Stimulated activated CD8-positive, alpha-beta memory T cell treated with anti-CD3 and anti-CD28 coated beads, Interleukin-2, amount 100 ng/mL, for 1 hour (primary cell): ENCODE measurements at places on chromosomes 1 and 21.

DNA sequence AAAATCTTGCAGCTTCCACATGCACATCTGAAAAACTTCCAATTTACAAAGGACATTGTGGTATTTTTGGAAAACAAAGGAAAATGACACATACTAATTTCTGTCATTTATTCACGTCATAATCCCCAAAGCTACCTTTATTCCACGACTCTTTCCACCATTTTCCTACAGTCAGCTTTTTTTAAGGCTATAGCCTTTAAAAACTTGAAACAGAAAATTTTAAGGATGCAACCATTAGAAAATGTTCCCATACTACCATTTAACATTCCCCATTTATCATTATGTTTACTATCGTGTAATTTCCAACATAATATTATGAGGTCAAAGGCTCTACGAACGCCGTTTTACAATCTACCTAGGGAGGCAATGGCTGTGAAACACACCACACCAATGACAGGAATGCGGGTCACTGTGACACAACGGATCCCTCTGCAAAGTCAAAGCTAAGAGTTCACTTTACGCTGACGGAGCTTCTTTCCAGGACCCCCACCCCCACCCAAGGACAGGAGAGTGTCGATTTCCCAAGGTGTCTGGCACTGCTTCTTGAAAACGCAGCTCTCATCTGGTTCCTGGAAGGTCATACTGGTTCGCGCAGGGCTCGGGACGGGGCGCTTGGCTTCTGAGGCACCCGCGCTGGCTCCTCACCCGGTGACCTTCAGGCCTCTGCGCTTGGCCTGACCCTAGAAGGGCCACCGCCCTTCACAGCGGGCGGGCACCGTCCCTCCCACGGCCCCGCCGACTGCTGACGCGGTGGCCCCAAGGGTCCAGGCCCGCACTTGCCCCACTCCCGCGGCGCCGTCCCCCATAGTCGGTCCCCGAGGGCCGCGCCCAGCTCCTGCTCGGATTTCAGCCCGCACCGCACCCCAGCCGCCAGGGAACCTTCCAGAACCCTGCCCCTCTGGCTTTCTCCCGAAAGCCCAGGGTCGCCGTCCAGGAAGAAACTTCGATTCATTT is 50.5 kb upstream of the ATF3 start:
- DNase-seq = peak; percentile 14

GRCh38 chr1:234647758-234648157 is 37.8 kb upstream of the IRF2BP2 start:
- DNase-seq = no peak

- peak; percentile 16 for DNase-seq
Measured at GRCh38 chr1:214427871-214428277, 123.5 kb downstream of the PTPN14 start.

GRCh38 chr1:179808503-179808902 is 65.4 kb downstream of the FAM163A start:
- no peak for DNase-seq

DNA sequence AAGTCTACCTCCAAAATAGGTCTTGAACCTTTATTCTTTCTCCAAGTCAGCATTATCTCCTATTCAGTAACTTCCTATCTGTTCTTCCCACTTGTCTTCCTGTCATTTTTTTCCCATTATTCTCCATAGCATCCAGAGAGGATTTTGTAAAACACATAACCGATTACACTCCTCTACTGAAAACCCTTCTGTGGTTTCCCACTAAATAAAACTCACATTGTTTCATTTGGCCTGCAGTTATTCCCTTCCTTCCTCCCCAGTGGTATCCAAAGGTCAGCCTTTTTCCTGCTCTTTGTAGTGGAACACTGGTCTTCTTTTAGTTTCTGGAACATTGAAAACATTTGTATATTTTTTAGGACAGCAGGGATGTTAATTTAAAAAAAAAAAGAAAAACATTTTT is 266.0 kb downstream of the GPR52 start:
- no peak for DNase-seq

DNA sequence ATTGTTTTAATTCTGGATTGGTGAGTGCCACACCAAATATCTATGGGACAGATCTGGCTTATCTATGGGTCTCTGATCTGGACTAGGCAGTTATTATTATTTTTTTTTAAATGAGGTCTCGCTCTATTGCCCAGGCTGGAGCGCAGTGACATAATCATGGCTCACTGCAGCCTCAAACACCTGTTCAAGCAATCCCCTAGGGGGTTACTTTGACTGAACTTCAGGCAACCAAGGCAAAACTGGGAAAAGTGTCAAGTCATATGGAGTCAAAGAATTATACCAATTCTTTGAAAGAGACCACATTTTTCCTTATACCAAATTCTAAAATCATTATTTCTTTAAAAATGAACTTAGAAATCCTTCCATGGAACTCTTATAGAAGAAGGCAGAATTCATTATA is 129.1 kb upstream of the HOOK1 start:
- DNase-seq = no peak

GRCh38 chr1:109786531-109787021 is 22.9 kb upstream of the EPS8L3 start:
- no peak for DNase-seq

- no peak for DNase-seq
Measured at GRCh38 chr1:47444297-47444561, 6.4 kb downstream of the FOXD2 start.

DNA sequence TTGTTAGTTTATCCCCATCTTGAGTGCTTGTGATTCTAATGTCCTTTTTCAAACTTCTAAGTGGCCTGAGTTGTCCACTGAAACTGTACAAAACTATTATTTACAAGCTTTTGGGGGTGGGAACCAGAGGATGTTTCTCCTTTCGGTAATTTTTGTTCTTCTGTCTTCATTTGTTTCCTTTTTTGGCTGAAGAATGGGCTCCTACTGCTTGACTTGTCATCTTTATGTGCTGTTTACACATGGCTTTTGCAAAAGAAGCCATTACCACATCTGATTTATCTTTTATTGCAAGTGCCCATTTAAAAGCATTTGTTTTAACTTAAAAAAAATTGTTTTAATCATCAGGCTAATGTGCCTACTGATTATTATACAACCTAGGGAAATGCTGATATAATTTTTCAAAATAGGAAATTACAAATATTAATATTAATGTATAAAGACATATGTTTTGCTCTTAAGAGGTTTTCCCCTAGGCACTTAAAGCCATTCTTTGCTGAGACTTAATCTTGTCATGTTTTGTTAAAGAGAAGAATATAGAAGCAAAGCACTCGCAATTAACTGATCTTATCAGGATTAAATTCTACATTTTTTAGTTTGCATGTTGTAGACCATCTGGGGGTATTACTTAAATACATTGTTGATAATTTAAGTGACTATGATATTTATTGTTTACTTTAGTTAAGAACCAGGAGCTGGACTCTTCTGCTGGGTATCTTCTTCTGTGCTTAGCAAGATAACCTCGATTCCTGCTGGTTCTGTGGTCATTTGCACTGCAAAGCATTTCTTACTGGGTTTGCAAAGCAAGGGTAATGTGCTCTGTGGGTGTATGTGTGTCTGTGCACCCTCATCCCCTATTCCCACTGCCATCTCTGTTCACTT is 40.1 kb downstream of the TMEM200B start:
- DNase-seq = no peak

DNA sequence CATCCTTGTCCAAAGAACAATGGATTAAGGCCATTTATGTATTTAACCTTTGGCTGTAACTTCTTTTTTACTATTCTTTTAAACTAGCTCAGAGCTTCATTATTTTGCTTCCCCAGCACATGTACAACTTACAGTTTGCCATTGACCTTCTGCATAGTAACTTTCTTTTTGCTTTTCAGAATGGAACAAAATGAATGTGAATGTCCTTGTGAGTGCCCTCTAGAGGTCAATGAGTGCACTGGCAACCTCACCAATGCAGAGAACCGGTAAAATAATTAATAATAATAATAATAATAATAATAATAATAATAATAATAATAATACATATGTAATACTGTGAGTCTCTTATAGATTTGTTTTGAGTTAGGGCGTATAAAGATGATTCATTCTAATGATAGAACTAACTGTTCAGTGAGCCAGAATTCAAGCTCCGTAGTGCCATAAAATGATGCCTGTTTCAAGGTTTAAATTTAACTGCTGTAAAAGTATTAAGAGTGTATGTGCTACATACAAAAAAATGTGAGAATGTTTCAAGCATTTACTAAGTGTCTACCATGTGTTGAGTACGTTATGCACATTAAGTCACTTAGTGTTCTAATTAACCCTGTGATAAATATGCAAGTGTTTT is 69.0 kb upstream of the RAVER2 start:
- no peak for DNase-seq

DNA sequence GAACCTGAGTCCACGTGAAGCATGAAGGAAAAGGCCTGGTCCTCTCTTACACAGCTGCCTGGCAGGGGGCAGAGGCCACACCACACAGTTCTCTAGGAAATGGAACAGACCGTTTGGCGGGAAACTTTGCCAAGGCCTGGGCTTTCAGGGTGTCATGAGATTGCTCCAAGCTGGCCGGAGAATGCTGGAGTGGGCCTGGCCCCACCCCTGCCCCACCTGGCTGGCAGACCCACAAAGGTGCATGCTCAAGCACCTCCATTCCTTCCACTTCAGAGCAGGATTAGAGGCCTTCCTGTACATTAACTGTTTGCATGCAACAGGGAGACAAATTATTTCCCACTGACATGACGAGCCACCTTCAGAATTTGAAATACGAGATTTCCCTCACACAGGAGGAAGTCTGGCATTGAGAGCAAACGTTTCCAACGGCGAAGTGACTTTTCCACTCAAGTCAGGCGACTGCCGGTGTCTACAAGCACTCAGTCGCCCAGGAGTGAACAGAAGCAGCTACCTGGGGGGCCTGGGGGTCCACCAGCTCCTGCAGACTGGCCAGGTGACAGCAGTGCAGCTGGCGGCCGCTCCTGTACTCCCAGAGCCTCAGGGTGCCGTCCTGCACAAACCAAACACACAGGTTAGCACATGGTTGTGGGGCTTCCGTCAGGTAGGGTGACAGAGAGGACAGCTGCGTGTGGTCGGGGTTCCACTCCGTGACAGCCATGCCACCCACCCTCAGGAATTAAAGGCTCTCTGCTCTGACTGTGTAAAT is 24.0 kb downstream of the WDR4 start:
- DNase-seq = no peak

- no peak for DNase-seq
Measured at GRCh38 chr1:167171286-167171929, 49.3 kb upstream of the POU2F1 start.

DNA sequence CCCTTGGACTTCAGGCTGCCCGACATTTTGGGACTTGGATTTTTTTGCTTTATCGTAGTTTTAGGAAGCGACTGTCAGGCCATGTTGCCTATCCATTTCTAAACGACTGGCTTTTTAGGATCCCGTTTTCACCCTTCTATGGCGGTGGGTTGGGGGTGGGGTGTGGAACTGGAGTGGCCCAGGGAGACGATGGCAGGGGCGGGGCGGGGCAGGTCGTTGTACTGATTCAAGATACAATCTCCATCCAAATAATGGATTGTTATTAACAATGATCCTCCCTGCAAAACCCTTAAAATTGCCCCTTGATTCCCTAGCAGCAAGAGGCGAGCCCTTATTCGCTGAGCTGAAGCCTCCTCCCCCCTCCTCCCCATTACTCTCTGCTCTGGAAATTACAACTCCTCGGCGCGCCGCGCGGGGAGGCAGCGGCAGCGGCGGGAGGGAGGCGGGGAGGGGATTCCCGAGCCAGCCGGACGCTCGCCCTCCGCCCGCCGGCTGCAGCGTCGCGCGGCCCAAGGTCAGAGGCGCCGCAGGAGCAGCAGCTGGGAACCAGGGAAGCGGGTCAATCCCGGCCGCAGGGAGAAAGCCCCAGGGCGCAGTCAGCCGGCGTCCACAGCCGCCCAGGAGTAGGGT is at the start of gene TRIM67:
TSS of gene TRIM67 (plus strand) at position 392 of the 630 bp plus-strand sequence. CDS start 912 bp downstream, outside the sequence.
- DNase-seq = no peak

DNA sequence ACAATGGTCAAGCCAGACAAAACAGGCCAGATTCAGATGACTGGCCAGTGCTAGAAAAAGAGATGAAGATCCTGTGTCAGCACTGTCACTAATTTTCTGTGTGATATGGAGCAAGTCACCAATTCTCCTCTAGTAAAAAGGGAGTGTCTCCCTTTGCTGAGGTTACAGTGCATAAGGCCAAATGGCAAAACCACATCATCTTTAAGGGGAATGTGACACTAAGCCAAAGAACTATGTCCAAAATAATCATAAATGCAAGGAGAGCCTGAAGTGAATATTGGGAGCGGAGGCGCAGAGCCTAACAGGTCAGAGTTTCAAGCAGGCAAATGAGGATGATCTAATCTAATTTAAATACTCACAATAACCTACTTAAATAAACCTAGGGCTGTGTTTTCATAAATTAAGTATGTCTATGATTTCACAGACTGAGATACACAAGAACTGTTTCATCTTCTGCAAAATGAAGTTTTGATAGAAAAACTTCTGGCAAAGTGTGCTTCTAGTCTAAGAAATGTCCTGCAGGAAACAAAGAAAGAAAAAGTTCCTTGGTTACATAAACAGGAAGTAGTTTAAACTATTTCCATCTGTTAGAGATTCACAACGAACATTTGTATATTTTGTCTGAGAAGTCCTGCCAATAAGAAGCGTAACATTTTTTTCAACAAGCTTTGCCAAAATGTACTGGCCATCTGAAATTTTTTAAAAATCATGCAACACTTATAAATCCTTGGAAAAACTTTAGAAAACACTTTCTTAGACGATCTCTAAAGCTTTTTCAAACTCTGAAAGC is 290.2 kb downstream of the LRRC40 start:
- DNase-seq = no peak

DNA sequence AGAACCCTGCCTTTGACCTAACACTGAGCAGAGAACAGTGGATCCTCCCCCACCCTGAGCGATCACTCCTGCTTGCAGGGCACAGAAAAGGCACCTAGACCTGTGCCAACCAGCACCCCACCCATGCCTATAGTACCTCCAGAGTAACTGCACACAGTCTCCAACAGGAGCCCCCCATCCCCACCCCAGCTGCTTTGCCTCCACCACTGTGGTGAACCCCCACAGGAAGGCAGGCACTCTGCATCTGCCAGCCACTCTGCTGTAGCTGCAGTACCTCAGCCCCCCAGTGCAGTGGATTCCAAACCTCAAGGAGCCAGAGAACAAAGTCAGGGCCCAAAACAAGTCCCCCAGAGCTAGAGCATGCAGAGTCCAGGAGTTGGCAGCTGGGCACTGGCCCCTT is 10.7 kb downstream of the SPATC1L start:
- no peak for DNase-seq

DNA sequence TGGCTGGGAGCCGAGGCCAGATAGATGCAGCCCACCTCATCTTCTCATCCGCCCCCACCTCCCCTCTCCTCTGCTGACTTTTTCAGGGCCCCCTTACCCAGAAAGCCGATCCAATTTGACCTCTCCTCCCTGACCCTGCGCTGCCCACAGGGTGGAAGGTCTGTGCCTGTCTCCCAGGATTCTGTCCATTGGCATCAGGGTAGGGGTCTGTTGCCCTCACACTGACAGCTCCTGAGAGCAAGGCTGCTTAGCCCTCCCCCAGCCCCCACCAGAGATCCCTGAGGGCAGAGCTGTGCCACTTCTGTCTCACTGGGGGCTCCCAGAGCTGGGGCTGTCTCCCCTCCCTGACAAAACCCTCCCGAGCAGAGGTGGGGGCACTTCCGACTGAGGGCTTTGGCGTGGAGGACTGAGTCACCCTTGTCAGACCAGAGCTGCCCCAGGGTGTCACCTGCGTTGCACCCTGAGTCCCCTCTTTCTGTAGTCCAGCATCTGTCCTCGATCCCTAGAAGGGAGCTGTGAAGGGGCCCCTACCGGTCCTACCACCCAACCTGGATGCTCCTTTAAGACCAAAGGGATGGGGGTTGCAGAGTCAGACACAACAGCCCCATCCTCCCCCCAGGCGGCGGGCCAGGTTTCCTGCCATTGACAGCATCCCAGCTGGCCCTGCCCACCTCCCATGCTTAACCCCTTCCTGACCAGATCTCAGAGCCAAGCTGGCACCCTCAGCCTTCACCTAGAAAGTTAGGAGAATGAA is 2.4 kb upstream of the FAM110D start:
- DNase-seq = no peak

- DNase-seq = no peak
Measured at GRCh38 chr1:183543619-183544204, 46.5 kb downstream of the NCF2 start.
